Activated naive CD8-positive, alpha-beta T cell treated with anti-CD3 and anti-CD28 coated beads, Interleukin-2, amount 10 ng/mL, durations not matched to agents 7 days and 5 days (primary cell): ENCODE measurements at places on chromosomes 3 and 15. TPM values are rescaled to one million over a fixed set of nuclear protein-coding genes. Genes with fewer than 3 reads are reported as not detected.

GRCh38 chr3:143266927-143267326, 147.4 kb downstream of the CHST2 start:
- no peak for DNase-seq
- H3K36me3 ChIP-seq = peaks cover 1% of the 10 kb centered on the region
- H3K4me1 ChIP-seq = peaks cover 3% of the 10 kb centered on the region
- no peak overlapping the region for H3K4me3 ChIP-seq
- no peaks in the 10 kb centered on the region for H3K27me3 ChIP-seq

DNA sequence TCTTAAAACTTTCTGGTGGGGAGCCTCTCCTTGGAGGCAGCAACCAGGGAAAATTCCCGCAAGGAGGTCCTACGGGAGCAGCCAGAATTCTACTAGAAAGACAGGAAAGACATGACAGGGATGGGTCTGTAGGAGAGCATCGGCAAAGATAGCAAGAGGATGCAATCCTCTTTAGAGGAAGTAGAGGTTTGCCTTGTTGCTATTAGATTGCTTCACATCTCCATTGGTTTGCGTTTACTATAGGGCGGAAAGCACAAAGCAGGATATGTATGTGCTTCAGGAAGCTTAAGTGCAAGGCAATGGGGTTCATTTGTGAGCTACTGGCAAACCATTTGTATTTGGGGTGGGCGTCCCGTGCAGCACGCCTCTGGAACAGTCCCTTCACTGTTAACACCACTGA, 193.0 kb downstream of the RORA start:
- H3K27ac ChIP-seq = no peak overlapping the region
- no peaks in the 10 kb centered on the region for H3K4me1 ChIP-seq
- no peak for DNase-seq
- peaks cover 36% of the 10 kb centered on the region for H3K27me3 ChIP-seq
- no peak overlapping the region for H3K4me3 ChIP-seq

GRCh38 chr15:41971895-41972252, 483 bp downstream of the EHD4 start:
- H3K36me3 ChIP-seq = peaks cover 9% of the 10 kb centered on the region
- peaks cover 39% of the 10 kb centered on the region for H3K4me1 ChIP-seq
- DNase-seq = no peak
- H3K27ac ChIP-seq = peak overlapping the region; percentile 65
- H3K4me3 ChIP-seq = peak overlapping the region; percentile 88

DNA sequence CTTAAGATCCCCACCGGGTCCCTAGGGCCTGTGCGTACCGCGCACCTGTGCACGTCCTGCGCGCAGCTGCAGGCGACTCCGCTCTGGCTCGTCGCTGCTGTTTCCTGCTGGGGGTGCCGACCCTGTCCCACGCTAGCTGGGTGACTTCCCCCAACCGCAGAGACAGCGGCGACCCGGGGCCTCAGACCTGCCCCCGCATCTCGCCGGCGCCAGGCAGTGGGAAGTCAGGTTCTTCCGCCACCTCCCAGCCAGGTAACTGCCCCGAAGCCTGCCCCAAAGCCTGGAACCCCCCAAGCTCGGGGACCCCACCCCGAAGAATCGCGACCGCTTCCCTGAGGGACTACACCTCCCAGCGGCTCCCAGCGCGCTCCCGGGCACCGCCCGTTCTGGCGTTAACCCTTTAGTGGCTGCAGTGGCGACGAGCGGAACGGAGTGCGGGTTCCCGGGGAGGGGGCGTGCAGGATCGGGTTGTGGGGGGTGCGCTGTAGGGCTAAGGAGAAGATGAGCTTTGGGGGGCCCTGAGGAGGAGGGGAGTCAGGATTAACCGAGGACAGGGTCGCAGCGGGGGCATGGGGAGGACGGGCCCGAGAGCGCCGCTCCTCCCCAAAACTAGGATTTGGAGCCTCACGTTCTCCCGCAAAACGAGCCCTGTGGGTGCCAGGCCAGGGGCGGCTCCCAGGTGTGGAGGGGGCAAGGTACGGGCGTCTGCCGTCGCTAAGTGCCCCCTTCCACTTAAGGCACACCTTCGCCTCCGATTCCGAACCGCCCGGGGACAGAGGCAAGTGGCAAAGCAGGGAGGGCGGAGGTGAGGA, 589 bp downstream of the NEIL1 start:
- DNase-seq = peak; percentile 57
- H3K27me3 ChIP-seq = peaks cover 18% of the 10 kb centered on the region
- peak overlapping the region; percentile 70 for H3K4me3 ChIP-seq
- H3K27ac ChIP-seq = peak overlapping the region; percentile 73

DNA sequence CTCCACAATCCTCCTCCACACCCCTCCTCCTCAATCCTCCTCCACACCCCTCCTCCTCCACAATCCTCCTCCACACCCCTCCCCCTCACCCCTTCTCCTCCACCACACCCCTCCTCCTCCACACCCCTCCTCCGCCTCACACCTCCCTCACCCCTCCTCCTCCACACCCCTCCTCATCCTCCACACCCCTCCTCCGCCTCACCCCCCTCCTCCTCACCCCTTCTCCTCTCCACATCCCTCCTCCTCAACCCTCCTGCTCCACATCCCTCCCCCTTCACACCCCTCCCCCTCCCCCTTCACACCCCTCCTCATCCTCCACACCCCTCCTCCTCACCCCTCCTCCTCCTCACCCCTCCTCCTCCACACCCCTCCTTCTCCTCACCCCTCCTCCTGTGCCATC, 69.8 kb upstream of the BLM start:
- peaks cover 16% of the 10 kb centered on the region for H3K36me3 ChIP-seq
- peak overlapping the region; percentile 73 for H3K27ac ChIP-seq
- H3K4me1 ChIP-seq = peaks cover 37% of the 10 kb centered on the region
- no peaks in the 10 kb centered on the region for H3K27me3 ChIP-seq
- peak; percentile 7 for DNase-seq

DNA sequence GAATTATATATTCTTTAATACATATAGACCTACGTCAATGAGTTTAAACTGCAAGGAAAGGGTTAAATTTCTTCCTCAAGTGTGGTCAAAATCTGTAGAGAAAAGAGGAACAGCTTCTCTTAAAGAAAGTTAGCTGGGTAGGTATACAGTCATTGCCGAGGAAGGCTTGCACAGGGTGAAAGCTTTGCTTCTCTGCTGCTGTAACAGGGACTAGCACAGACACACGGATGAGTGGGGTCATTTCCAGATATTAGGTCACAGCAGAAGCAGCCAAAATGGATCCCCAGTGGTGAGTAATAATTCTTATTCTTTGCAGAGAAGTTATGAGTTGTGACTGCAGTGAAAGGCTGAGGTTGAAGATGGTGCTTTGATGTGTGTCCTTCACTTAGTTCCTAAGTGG, at the start of gene CD86:
TSS of gene CD86 (plus strand) at position 148 of the 400 bp plus-strand sequence. CDS start at position 276, 128 bp downstream.
- no peaks in the 10 kb centered on the region for H3K4me1 ChIP-seq
- peaks cover 48% of the 10 kb centered on the region for H3K27me3 ChIP-seq
- H3K27ac ChIP-seq = no peak within 1 kb of the TSS
- DNase-seq = no peak
- no peak within 1 kb of the TSS for H3K4me3 ChIP-seq

DNA sequence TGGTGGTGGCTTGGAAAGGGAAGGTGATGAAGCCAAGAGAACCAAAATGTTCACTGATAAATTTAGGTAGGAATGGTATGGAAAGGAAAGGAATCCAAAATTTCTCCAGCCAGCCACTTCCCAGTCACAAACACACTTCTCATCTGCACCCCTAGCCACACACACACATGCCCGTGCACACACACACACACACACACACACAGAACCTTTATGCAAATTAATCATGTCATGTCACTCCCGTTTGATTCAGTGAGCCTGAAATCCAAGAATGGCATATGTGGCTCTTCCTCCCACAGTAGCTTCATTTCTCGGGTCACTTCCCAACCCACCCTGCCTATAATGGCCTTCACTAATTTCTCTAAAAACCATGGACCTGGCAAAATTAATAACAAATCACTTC, 3.1 kb upstream of the HLTF start:
- peaks cover 3% of the 10 kb centered on the region for H3K27me3 ChIP-seq
- H3K27ac ChIP-seq = no peak overlapping the region
- H3K4me3 ChIP-seq = no peak overlapping the region
- H3K36me3 ChIP-seq = peaks cover 1% of the 10 kb centered on the region
- H3K4me1 ChIP-seq = peaks cover 14% of the 10 kb centered on the region

GRCh38 chr3:119408243-119408950, 55.0 kb downstream of the TMEM39A start:
- H3K27ac ChIP-seq = no peak overlapping the region
- no peak overlapping the region for H3K4me3 ChIP-seq
- no peaks in the 10 kb centered on the region for H3K36me3 ChIP-seq

DNA sequence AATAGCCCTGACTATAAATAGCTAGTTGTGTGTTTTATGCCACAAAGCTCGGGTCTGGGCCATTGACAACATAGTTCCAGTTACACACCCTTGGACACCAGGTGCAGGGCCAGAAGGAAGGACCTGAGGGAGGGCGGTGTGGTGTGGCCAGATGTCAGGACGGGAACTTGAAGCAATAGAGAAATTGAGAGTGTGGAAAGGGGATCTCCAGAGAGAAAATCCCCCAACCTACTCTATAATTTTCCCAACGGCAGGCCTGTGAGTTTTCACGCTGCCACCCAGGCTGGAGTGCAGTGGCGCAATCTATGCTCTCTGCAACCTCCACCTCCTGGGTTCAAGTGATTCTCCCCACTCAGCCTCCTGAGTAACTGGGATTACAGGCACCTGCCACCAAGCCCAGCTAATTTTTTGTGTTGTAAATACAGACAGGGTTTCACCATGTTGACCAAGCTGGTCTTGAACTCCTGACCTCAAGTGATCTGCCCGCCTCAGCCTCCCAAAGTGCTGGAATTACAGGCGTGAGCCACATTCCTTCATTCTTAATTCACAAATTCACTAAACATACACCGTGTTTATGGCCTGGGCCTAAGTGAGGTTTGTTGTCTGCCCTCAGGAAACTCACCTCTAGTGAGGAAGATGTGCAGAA, 70.8 kb upstream of the KLF13 start:
- peaks cover 7% of the 10 kb centered on the region for H3K27me3 ChIP-seq
- H3K27ac ChIP-seq = no peak overlapping the region
- peaks cover 4% of the 10 kb centered on the region for H3K36me3 ChIP-seq
- H3K4me1 ChIP-seq = peaks cover 31% of the 10 kb centered on the region

GRCh38 chr15:90178468-90179435, 22.4 kb upstream of the SEMA4B start:
- DNase-seq = no peak
- H3K4me3 ChIP-seq = no peak overlapping the region
- H3K36me3 ChIP-seq = no peaks in the 10 kb centered on the region
- peaks cover 16% of the 10 kb centered on the region for H3K27me3 ChIP-seq

- H3K27ac ChIP-seq = no peak overlapping the region
- no peak for DNase-seq
Measured at GRCh38 chr3:139427283-139428060, 38.0 kb upstream of the COPB2 start.

DNA sequence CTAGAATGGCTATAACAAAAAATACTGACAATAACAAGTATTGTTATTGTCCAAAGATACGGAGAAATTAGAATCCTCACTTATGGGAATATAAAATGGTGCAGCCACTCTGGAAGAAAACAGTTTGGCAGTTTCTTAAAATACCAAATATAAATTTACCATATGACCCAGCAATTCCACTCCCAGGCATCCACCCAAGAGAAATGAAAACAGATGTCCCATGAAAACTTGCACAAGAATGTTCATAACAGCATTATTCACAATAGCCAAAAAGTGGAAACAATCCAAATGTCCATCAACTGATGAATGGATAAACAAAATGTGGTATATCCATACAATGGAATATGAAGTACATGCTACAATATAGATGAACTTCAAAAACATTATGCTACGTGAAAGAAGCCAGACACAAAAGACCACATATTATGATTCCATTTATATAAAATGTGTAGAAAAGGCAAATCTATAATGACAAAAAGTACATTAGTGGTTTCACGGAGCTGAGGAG, 9.4 kb downstream of the AAGAB start:
- peaks cover 30% of the 10 kb centered on the region for H3K4me1 ChIP-seq
- no peak overlapping the region for H3K27ac ChIP-seq
- H3K27me3 ChIP-seq = no peaks in the 10 kb centered on the region
- H3K36me3 ChIP-seq = peaks cover 42% of the 10 kb centered on the region

GRCh38 chr3:16614033-16615031, 9.1 kb upstream of the DAZL start:
- H3K36me3 ChIP-seq = peaks cover 2% of the 10 kb centered on the region
- H3K27ac ChIP-seq = no peak overlapping the region
- no peaks in the 10 kb centered on the region for H3K4me1 ChIP-seq

DNA sequence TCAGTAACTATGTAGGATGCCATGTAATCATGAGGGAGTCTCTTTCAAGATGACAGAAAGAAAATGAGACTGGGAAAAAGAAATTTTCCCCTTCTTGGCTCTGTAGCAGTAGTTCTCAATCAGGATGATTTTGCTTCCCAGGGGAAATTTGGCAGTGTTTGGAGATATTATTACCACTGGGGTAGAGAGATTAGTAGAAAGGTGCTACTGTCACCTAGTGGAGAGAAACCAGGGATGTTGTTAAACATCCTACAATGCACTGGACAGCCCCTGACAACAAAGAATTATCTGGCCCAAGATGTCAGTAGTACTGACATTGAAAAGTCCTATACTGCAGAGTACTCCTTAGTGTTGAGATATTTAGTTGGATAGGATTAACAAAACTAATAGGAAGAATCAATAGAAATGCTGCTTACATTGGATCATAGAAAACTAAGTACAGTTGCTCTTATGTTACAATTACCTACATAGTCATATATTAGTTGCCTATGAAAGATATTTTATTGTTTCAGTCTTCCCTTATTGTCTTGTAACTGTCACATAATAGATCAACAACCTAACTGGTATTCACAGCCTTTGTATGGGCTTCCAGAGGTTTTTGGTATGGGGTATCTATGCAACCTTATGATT, 433.3 kb downstream of the RAP2B start:
- H3K4me3 ChIP-seq = no peak overlapping the region
- no peaks in the 10 kb centered on the region for H3K27me3 ChIP-seq
- no peaks in the 10 kb centered on the region for H3K4me1 ChIP-seq
- no peak for DNase-seq

GRCh38 chr15:96411056-96412031, 80.8 kb downstream of the NR2F2 start:
- no peak overlapping the region for H3K4me3 ChIP-seq
- no peak overlapping the region for H3K27ac ChIP-seq
- no peak for DNase-seq
- no peaks in the 10 kb centered on the region for H3K36me3 ChIP-seq
- H3K27me3 ChIP-seq = peaks cover 83% of the 10 kb centered on the region

Gene SEMA6D
- total RNA-seq = not detected

Gene GPR176
- total RNA-seq = 0.14 TPM

Gene GPR62
- total RNA-seq = not detected

Gene ARNT2
- total RNA-seq = not detected
